Activated naive CD8-positive, alpha-beta T cell treated with anti-CD3 and anti-CD28 coated beads, Interleukin-2, amount 10 ng/mL, durations not matched to agents 7 days and 5 days (primary cell): ENCODE measurements at places on chromosomes 2 and 18. TPM values are rescaled to one million over a fixed set of nuclear protein-coding genes. Genes with fewer than 3 reads are reported as not detected.

GALNT13 gene
- 0.26 TPM for total RNA-seq

G6PC2 gene
- not detected for total RNA-seq

- no peaks in the 10 kb centered on the region for H3K27me3 ChIP-seq
- H3K36me3 ChIP-seq = no peaks in the 10 kb centered on the region
- H3K4me1 ChIP-seq = no peaks in the 10 kb centered on the region
- DNase-seq = no peak
- no peak overlapping the region for H3K4me3 ChIP-seq
Measured at GRCh38 chr18:37987901-37988300, 422.3 kb upstream of the CELF4 start.

DNA sequence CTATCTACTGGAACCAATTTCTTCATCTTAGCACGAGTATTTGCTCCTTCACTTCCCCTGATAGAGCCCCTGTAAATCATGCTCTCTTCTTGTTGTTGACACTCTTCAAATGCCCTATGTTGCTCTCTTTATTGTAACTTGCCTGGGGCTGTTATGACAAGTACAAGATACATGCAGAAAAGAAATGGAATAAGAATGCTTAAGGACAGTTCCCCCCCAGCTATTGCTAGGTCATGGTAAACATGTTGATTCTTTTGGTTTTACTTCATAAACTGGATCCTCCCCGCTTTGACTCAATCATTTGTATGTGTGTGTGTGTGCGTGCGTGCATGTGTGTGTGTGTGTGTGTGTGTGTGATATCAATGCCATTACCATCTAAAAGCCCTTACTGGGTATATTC, 368.5 kb upstream of the CNTNAP5 start:
- H3K27ac ChIP-seq = no peak overlapping the region
- DNase-seq = no peak
- H3K27me3 ChIP-seq = no peaks in the 10 kb centered on the region
- no peaks in the 10 kb centered on the region for H3K4me1 ChIP-seq

DNA sequence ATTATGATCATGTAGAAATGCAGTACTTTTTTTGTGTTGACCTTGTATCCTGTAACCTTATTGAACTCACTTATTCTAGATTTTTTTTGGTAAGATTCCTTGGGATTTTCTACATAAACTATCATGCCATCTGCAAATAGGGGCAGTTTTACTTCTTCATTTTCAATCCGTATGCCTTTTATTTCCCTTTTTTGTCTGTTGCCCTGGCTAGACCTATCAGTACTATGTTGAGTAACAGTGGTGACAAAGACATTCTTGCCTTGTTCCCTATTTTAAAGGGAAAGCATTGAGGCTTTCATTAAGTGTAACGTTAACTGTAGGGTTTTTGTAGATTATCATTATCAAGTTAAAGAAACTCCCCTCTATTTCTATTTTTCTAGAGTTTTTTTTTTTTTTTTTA, 92.3 kb downstream of the LYPD1 start:
- DNase-seq = no peak
- H3K27me3 ChIP-seq = no peaks in the 10 kb centered on the region
- no peak overlapping the region for H3K4me3 ChIP-seq
- no peaks in the 10 kb centered on the region for H3K4me1 ChIP-seq

DNA sequence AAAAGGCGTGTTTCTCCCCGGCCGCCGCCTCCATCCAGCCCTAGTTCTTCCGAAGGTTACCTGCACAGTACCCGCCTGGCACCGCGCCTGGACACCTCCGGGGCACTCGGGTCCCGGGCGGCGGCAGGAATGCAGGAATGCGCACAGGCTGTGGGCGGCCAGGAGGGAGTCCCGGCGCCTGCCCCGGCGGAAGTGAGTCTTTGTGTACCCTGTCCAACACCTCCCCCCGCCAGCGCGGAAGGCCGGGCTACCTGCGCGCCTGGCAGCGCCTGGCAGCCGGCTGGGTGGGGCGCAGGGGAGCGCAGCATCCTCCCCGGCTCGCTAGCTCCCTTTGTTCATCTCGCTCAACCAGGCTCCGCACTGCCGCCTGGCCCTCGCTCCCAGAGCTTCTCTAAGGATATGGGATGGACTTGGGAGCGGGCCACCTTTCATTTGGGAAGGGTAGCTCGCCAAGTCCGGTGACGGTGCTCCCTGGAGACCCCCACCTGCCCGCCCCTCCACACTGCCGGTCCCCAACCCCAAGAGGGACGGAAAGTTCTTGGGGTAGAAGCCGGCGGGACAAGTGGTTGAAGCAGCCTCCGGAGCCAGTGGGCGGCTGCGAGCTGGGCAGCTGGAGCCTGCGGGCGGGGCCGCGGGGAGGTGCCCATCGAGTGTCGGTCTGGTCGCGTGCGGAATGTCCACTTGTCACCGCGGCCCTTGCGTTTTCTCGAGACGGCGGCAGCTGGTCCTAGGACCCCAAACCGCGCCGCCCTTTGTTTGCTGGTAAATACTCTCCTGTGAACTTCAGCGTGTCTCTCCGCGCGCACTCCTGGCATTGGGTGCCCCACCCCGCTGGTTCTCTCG, 1.2 kb upstream of the ST6GAL2 start:
- H3K4me1 ChIP-seq = peaks cover 4% of the 10 kb centered on the region
- no peak overlapping the region for H3K4me3 ChIP-seq
- H3K36me3 ChIP-seq = no peaks in the 10 kb centered on the region
- peaks cover 37% of the 10 kb centered on the region for H3K27me3 ChIP-seq
- H3K27ac ChIP-seq = no peak overlapping the region

- no peak for DNase-seq
- H3K36me3 ChIP-seq = no peaks in the 10 kb centered on the region
- H3K27me3 ChIP-seq = no peaks in the 10 kb centered on the region
- H3K27ac ChIP-seq = no peak overlapping the region
Measured at GRCh38 chr2:132441051-132441450, 24.4 kb downstream of the GPR39 start.
